ENCODE measurements at places on chromosomes 7 and 10. TPM values are rescaled to one million over a fixed set of nuclear protein-coding genes. Genes with fewer than 3 reads are reported as not detected.

TRIM74 gene
- 1.1 TPM for total RNA-seq

FAM241B gene
- 5.0 TPM for total RNA-seq

GRID2IP gene
- total RNA-seq = 0.41 TPM

GPR158 gene
- 0.12 TPM for total RNA-seq

PLAC9 gene
- 38.0 TPM for total RNA-seq

- no peak overlapping the region for H3K4me3 ChIP-seq
- peaks cover 30% of the 10 kb centered on the region for H3K4me1 ChIP-seq
- peak overlapping the region; percentile 62 for H3K27ac ChIP-seq
Measured at GRCh38 chr7:150336746-150337145, 4.7 kb downstream of the RARRES2 start.

DNA sequence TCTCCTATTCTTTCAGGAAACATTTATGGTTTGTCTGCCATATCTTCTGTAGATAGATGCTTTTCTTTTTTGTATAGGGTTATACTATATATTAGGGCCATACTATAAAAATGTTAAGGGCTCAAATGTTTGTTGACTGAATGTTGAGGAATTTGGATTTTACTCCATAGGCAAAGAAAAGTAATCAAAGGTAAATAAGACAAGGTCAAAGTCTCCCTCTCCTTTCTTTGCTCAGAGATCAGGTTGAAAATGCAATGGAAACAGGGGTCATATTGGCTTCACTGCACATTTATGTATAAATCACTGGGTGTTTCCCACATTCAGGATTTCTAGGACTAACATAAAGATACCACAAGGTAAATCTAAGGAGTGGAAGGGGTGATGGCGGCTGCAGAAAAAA lies 291.4 kb upstream of the FZD8 start:
- no peaks in the 10 kb centered on the region for H3K27me3 ChIP-seq
- no peaks in the 10 kb centered on the region for H3K4me1 ChIP-seq
- no peak overlapping the region for H3K4me3 ChIP-seq
- H3K36me3 ChIP-seq = no peaks in the 10 kb centered on the region

DNA sequence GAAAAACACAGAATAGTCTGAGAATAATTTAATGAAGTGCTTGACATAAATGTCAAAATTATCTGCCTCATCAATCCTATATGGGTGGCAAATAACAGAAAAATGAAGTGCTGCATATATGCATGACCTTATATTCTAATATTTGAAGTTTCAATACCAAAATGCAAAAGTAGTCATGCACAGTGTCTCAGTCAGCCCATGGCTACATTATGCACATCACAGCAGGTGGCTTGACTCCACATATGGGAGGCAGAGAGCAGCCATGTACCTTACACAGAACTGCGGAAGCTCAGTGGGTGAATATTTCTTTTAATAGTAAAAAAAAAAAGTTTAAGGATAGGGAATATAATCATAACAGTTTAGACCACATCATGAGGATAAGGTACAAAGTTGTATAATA lies 17.4 kb upstream of the LIPN start:
- H3K4me1 ChIP-seq = no peaks in the 10 kb centered on the region
- H3K27ac ChIP-seq = no peak overlapping the region
- no peak overlapping the region for H3K4me3 ChIP-seq
- no peak for DNase-seq

DNA sequence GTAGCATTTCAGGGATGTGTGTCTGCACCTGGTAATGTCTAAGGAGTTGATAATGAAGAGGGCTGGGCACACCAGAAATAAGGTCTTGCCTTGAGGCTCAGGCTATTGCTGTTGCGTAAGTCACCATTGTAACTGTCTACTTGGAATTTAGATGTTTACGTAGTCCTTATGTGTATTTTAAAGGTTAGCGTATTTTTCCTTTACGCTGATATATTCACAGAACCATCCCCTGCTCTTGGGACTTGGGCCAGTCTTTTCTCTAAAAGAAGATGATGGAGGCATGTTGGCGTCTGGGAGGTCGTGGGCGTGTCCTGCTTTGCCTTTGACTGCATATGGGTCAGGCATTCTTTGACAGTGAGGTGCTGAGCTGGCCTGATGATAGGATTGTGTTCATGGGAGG lies 14.7 kb downstream of the WDR37 start:
- peaks cover 31% of the 10 kb centered on the region for H3K36me3 ChIP-seq
- H3K4me3 ChIP-seq = no peak overlapping the region
- no peak overlapping the region for H3K27ac ChIP-seq
- no peak for DNase-seq

- H3K27me3 ChIP-seq = no peaks in the 10 kb centered on the region
- H3K27ac ChIP-seq = no peak overlapping the region
- H3K36me3 ChIP-seq = no peaks in the 10 kb centered on the region
- H3K4me1 ChIP-seq = peaks cover 31% of the 10 kb centered on the region
- no peak overlapping the region for H3K4me3 ChIP-seq
- DNase-seq = no peak
Measured at GRCh38 chr7:37450035-37450434, 1.4 kb upstream of the ELMO1 start.

DNA sequence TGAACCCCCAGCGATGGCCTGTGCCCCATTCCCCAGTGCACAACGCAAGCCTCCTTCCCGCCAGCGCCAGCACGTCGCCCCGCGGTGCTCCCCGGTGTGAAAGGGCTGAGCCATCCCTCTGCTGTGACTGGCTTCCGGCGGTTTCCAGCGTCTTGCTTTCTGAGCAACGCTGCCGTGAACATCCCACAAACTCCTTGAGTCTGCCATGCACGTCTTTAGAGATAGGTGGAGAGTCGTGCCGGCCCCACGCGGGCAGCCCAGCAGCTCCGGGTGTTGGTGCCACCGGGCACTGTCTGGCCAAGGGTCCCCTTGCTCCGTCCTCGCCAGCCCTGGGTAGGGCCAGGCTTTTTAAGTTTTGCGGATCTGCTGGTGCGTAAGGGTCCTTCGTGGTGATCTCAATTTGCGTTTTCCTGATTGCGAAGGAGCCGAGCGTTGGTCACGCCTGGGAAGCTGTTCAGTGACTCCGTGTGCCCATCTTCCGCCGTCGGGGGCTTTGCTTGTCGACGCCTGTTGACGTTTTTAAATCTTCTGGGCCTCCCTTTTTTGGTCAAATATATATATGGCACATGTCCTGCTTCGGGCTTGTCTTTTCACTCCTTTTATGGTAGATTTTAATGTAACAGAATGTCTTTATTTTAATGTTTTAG lies 70.6 kb downstream of the FOXL3 start:
- H3K27ac ChIP-seq = no peak overlapping the region
- H3K36me3 ChIP-seq = no peaks in the 10 kb centered on the region
- H3K27me3 ChIP-seq = peaks cover 26% of the 10 kb centered on the region
- DNase-seq = peak; percentile 35
